ENCODE measurements at places on chromosomes 1 and 21.
A peak's percentile ranks its signal among the peaks of the same experiment; 100 is the strongest.

DNA sequence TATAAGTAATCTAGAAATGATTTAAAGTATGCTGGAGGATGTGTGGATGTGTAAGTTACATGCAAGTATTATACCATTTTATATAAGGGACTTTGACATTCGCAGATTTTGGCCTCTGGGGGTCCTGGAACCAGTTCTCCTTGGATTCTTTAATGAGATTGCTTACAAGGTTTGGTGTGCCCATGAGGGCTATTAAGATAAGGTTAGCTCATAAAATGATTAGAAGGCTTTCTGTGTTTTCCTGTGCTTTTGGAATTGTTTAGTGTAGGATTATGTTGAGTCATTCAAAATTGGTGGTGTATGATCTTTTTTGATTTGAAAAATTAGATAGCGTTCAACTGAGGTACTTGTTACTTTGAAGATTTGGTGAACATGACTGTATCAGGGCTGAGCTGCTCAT is 5.6 kb downstream of the USP25 start:
- DNase-seq, result no peak

DNA sequence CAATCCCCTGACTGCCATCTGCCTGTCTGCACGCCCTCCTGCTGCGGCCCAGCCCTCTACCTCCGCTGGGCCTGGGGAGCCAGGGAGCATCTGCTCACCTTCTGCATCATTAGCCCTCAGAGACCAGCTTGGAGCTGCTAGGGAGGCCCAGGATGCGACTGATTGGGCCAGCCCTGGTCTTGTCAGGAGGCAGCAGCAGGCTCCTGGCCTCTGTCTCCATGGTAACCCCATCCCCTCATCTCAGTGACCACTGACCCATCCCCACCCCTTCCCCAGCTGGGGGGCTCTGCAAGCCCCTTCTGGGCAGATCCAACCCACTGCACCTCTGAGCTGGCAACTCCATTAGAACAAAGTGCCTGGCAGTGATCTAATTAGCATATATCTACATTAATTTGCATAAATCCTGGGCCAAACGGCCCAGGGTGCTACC is 37.7 kb downstream of the NKAIN1 start:
- no peak for DNase-seq

DNA sequence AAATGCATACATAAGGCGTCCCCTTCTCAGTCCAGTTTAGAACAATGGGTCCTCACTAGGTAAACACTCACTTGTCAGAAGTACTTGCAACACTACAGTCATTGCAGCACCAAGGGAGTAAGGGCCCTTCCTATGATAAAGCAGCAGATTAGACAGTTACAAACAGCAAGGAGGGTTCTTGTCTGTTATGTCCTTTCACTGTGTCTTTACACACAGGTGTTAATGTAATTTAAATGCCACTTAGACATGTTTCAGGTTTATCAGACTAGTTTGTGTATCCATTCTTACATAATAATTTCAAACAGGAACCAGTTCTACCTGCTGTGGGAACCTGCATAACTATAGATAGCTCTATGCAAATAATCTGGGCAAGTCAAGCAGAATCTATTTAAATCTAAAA is 105.6 kb upstream of the USH2A start:
- no peak for DNase-seq

DNA sequence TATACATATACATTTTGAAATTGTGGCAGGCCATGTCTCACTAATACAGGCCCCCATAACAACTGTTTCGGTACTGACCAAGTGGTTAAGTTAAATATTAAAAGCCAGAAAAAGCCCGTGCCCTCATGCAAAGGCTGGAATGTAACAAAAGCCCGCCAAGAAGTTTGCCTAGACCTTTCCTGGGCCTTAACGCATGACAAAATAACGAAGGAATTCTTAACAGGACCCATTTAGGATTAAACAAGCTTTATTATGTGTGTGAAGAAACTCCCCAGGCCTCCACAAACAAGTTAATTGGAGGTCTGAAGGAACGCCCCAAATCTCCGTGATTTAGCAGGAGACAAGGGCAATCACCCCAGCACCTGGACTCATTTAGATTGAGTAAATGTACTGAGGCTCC is 42.4 kb downstream of the TNFSF4 start:
- no peak for DNase-seq

DNA sequence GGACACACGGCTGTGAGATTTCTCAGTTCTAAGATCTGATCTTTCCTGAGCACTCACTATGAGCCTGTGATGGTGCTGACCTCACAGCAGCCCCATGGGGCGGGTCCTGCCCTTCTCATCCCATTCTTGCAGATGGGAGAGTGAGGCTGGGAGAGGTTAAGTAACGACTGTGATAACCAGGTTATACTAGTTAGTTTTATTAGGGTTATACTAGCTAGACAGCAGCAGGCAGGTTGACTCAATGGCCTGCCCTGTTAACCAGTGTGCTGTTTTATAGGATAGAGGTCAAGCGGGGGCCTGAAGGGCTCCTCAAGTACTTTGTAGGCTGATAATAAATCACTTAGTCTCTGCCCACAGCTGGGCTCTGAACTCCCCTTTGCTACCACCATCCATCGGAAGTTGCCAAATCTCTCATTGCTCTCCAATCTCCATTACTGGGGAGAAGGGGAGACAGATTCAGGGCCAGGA is 4.8 kb downstream of the CNTN2 start:
- no peak for DNase-seq

GRCh38 chr1:113223546-113223945 is 150.5 kb downstream of the LRIG2 start:
- no peak for DNase-seq

DNA sequence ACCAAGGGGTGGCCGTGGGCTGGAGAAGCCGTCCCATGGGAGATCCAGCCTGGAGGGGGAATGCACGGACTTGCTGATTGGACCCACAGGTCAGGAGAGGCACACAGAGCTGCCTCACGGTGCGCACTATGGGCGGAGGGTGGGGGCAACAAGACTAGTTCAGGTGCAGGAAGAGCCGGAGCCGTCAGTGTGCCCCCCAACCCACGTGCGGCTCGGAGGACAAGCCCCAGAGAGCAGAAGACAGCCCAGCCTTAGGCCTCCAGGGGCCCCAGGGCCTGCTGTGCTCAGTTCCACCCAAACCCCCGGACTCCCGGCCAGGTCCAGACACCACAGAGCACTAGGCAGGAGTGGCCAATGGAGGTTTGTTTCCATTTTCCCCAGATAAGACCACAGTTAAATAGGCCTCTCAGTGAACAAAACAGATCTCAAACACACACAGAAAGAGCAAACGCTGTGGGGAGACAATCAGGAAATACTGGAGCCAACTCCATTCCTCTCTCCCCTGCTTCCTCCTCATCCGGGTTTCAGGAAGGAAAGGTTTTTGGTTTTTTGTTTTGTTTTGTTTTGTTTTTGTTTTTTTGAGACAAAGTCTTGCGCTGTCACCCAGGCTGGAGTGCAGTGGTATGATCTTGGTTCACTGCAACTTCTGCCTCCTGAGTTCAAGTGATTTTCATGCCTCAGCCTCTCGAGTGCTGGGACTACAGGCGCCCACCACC is 84.2 kb downstream of the ADSS2 start:
- no peak for DNase-seq

- DNase-seq, result no peak
These were observed 3.5 kb upstream of the PLXNA2 start for GRCh38 chr1:208247696-208248095.

DNA sequence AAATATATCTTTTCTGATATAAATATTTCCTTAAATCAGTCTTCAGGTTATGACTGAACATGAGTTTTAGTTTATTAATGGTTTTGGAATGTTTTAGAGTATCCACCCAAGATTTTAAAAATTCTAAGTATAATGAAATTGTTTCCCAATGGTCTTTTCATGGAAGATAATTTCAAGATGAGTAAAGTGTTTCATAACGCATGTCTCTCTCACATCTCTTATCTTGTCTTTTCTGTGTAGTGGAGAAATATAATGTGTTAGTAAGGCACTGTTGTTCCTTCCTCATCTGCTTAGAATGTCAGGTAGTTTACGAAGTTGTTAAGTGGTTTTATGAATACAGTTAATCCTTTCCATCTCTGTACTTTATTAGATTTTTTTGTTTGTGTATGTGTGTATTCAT is 49.6 kb downstream of the PLA2G4A start:
- no peak for DNase-seq

GRCh38 chr1:110430901-110431300 is 20.0 kb upstream of the PROK1 start:
- DNase-seq, result no peak

- no peak for DNase-seq
These were observed 70.4 kb downstream of the PLEKHA6 start for GRCh38 chr1:204289280-204289679.

- DNase-seq, result no peak
These were observed 342.4 kb downstream of the USP25 start for GRCh38 chr21:16072221-16072620.

DNA sequence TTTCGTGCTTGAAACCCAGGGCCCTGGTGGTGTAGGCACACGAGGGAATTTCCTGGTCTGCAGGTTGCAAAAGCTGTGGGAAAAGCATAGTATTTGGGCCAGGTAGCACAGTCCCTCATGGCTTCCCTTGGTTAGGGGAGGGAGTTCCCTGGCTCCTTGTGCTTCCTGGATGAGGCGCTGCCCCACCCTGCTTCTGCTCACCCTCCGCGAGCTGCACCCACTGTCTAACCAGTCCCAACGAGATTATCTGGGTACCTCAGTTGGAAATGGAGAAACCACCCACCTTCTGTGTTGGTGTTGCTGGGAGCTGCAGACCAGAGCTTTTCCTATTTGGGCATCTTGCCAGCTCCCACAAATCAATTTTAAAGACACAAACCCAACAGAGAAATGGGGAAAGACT is 183.0 kb downstream of the PHTF1 start:
- no peak for DNase-seq

DNA sequence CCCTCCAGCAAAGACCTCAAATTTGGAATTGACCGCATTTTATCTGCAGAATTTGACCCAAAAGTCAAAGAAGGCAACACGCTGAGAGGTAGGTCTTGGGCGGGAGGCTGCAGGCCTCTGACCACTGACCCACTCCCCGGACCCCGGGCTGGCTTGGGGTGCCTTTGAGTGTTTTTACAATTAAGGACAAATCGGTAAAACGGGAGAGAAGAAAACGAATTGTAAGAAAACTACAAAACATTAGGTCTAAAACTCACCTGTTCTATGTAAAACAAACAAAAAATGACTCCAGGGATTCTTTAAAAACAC is 1.1 kb downstream of the HLX start:
- no peak for DNase-seq

GRCh38 chr1:24793447-24794129 is 48.3 kb downstream of the CLIC4 start:
- DNase-seq, result peak; percentile 59

- no peak for DNase-seq
These were observed 23.4 kb upstream of the ARF1 start for GRCh38 chr1:228058949-228059633.

DNA sequence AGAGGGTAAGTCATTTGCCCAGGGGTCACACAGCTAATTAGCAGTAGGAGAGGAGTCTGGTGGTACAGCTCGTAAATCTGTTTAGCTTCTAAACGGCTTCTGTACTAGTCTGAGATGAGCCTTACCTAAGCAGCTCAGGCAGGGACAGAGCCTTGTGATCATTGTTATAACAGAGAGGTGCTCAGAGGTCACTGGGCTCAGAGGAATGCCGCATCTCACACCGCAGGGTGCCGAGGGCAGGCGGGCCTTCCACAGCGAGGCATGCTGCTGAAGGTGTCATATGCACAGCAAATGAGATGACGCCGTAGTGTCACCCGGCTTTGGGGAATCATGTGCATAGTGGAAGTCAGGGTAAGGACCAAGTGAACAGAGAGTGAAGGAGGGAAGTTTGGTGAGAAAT is 305.2 kb upstream of the FMN2 start:
- no peak for DNase-seq

- DNase-seq, result no peak
These were observed 5.5 kb downstream of the KLHDC7A start for GRCh38 chr1:18486195-18486594.

DNA sequence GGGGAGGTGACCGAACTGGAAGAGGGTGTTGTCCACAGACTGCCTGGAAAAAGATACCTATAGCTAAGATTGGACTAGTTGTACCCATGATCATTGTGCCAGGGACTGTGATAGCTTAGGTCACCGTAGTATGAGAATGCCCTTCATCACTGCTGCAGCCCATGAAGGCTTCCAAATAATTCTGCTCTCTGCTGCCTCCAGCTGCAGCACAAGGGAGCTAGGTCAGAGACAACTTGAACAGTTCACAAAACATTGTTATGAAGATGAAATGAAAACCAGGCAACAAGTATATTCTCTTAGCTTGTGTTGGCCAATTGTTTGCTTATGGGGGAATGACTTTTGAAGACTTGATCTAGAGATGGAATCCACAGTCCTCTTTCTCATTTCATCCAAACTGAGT is 246.7 kb downstream of the MRPL39 start:
- DNase-seq, result no peak

DNA sequence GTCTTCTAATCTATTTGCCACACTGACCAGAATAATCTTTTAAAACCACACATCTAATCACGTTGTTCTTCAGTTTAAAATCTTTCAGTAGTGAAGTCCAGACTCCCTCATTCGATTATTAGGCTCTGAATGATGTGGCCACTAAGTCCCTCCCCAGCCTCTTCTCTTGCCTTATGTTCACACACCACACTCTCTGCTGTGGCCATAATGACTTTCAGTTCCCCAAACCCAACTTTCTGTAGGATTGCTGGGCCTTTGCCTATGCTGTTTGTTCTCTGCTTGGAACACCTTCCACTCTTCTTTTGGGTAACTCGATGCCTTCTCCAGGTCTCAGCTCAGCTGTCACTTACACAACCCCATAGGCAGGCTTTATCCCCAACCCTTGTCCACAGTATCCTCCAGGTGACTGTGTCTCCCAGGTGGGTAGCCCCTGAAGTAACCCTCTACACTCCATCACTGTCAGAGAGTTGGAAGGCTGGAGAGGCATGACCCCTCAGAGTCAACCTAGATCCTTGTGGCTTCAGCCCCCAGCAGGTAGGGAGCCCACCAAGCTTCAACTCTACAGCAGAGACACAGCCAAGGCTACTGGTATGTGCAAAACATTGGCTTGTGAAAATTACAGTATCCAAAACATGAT is 8.4 kb upstream of the SLC37A1 start:
- DNase-seq, result no peak

- DNase-seq, result peak; percentile 10
These were observed 28.4 kb downstream of the WDR26 start for GRCh38 chr1:224406216-224406615.

- no peak for DNase-seq
These were observed 10.5 kb upstream of the LAX1 start for GRCh38 chr1:203754455-203754864.

DNA sequence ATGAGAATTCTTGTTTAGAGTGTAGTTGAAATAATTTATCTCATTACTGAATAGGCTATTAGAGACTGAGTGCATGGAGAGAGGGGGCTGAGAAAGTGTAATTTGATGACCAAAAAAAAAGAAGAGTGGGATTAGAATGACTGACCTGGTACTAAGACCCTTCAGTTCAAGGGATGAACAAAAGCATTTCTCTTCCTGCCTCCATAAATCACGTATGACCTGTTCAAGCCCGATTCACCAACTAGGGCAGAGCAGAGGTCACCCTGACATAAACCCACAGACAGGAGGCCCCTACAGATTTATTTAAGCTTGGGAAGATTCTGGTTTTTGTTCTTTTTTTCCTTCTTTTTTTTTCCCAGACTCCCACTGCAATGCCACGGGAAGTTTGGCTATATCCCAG is 123.7 kb upstream of the COP1 start:
- no peak for DNase-seq

GRCh38 chr1:17405898-17406759 is 33.3 kb downstream of the RCC2 start:
- DNase-seq, result peak; percentile 87

GRCh38 chr1:224116131-224116530 is 2.2 kb downstream of the FBXO28 start:
- peak; percentile 54 for DNase-seq

GRCh38 chr1:154835531-154836324 is 34.4 kb downstream of the KCNN3 start:
- DNase-seq, result no peak

- DNase-seq, result no peak
These were observed 47.2 kb downstream of the LAMC1 start for GRCh38 chr1:183070234-183070922.
